AG09319 (cell line): ENCODE measurements at places on chromosomes 7 and 10.

DNA sequence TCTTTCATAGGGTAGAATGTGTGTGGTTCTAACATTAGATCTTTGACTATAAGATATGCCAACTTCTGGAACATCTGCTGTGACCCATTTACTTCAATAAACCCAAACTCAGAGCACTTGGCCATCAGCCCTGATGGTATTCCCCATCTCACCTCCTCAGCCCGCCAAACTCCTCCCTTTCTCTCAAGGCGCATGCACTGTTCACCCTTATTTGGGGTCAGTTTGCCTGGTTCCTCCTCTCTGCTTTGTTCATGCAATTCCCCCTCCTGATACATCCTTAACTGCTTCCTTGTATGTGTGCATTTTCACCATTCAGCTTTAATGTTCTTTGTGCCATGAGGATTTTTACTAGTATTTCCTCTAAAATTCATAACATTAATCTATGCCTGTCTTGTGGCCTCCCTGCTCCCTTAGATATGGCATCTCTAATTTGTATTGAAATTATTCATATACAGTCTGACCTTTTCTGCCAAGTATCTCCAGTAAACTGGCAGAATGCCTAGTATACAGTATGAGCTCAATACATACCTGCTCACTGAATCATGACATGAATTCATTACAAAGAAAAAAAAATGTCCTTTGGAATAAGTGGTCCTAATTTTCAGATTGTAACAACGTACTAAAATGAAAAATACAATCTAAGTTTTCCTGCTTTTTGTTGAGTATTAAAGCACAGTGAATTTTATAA is 336.8 kb upstream of the IGFBP3 start:
- DNase-seq, result peak; percentile 51

- DNase-seq, result no peak
Measured at GRCh38 chr10:71945819-71946474, 18.2 kb upstream of the CHST3 start.

GRCh38 chr7:143000648-143001047 is 26.3 kb downstream of the OR9A2 start:
- no peak for DNase-seq

GRCh38 chr7:125061-125475 is 67.3 kb upstream of the FAM20C start:
- no peak for DNase-seq
